ENCODE measurements at places on chromosomes 3 and 15. TPM values are rescaled to one million over a fixed set of nuclear protein-coding genes. Genes with fewer than 3 reads are reported as not detected.
A peak's percentile ranks its signal among the peaks of the same experiment; 100 is the strongest.

GRCh38 chr15:41806291-41807181 is 21.4 kb upstream of the JMJD7 start:
- DNase-seq = peak; percentile 76

- DNase-seq = no peak
Observed at GRCh38 chr3:86942206-86942605, 48.7 kb downstream of the VGLL3 start.

GRCh38 chr3:190266913-190267290 is 55.3 kb downstream of the CLDN1 start:
- DNase-seq = no peak

The ST8SIA2 gene
- 11.8 TPM for total RNA-seq

The TICRR gene
- total RNA-seq = 19.2 TPM

The DPPA4 gene
- 546 TPM for total RNA-seq

Measured in H7 (cell line).